ENCODE measurements at places on chromosomes 16 and 17.
A peak's percentile ranks its signal among the peaks of the same experiment; 100 is the strongest.

DNA sequence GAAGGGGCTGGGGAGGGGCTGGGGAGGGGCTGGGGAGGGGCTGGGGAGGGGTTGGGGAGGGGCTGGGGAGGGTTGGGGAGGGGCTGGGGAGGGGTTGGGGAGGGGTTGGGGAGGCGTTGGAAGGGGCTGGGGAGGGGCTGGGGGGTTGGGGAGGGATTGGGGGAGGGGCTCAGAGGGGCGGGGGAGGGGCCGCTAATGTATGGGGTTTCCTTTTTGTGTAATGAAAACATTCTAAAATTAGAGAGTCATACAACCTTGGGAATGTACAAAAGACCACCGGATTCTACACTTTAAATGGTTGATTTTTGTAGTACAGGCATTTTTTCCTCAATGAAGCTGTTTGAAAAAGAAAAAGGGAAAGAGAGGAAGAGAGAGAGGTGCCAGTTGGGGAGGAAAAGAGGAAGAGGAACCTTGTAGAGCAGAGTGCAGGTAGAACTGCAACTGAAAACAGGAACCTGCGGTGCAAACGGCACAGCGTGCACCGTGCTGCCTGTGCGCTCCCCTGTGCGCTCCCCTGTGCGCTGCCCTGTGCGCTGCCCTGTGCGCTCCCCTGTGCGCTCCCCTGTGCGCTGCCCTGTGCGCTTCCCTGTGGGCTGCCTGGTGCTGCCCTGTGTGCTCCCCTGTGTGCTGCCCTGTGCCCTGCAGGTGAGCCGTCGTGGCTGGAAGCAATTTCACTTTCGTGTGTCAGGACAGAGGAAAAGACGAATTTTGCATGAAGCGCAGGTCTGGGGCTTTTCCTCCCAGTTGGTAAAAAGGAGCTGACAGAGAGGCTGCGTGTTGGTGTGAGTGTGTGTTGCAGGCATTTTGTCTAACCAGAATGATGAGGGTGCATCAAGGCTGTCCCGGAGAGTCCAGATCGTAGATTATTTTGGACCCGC, 40.8 kb downstream of the METRNL start:
- DNase-seq: peak; percentile 80

- no peak for DNase-seq
These were observed 100.8 kb upstream of the CDH5 start for GRCh38 chr16:66265556-66266141.

- no peak for DNase-seq
These were observed 303.7 kb upstream of the TNRC6C start for GRCh38 chr17:77654850-77655249.

GRCh38 chr16:84426804-84427203, 58.5 kb downstream of the ATP2C2 start:
- DNase-seq: no peak

- DNase-seq: no peak
These were observed at the start of gene KRTAP4-6 for GRCh38 chr17:41140360-41141131. Gene KRTAP4-6, minus strand, starts transcription at chr17:41140544. Its CDS starts 57 bp downstream, at chr17:41140487.

DNA sequence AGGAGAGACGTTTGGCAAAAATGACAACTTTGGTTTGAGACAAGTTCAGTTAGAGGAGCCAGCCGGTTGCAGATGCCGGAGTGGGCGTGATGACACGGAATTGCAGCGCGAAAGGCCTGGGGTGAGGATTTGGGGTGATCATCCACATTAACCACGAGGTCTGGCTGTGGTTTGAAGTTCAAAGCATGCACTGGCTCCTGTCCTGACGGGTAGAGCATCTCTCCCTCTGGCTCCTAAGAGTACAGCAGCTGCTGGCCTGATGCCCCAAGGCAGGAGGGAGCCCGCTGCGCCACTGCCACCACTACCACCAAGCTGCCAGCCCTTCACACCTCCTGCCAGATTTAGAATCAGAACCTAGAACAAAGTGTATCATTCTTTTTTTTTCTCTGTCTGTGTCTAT, 3.7 kb downstream of the RHBDL3 start:
- no peak for DNase-seq

- no peak for DNase-seq
These were observed 80.9 kb upstream of the TEKT1 start for GRCh38 chr17:6912110-6913051.

- DNase-seq: no peak
These were observed 119.8 kb upstream of the CDC42EP4 start for GRCh38 chr17:73431401-73432205.

- DNase-seq: no peak
These were observed 57.7 kb downstream of the TBC1D16 start for GRCh38 chr17:79977708-79978547.

DNA sequence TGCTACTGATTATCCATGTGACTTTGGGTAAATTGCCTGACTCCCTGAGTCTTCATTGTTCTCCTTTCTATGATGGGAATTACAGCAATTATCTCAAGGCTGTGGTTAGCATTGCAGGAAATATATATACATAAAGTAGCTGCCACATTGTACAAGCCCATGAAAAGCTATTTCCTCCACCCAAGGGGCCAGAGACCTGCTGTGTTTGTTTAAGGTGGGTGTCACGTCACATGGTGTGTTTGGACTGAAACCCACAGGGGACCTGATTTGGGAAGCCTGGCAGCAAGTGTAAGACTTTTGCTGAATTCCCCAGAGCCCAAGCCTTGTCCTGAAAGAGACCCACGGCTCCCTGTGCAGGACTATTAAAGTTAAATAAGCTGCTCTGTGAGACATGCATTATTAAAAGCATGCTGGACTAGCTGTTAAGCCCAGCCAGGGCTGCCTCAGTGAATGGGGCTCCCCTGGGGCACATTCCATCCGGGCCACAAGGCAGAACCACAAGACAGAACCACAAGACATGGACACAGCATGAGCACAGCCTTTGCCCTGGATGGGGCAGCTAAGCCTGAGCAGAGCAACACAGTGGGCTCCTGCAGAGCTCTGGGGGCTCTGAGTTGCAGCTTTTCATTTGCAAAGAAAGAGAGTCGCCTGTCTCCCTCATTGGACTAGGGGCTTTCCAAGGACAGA, 148.9 kb downstream of the SPACA3 start:
- no peak for DNase-seq

- DNase-seq: no peak
These were observed 44.1 kb upstream of the SLC38A10 start for GRCh38 chr17:81339191-81339533.

- DNase-seq: no peak
These were observed 164.0 kb downstream of the LAT start for GRCh38 chr16:29148867-29149272.

GRCh38 chr16:10511829-10512228, 68.6 kb downstream of the EMP2 start:
- DNase-seq: no peak

DNA sequence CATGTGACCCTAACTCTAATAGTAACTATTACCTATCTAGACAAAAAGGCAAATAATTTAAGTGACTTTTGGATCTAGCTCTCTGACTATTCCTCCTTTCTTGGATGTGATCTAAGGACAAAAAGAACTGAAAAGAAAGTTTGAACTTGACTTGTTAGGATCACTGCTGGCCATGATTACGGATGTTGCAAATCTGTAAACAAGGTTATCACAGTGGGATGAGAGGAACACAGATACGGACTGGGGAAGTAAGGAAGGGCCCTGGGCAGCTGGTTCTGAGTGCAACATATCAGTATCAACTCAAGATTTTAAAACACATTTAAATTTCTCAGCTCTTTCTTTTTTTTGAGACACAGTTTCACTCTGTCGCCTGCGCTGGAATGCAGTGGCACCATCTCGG, 78.7 kb downstream of the MRM3 start:
- DNase-seq: no peak

DNA sequence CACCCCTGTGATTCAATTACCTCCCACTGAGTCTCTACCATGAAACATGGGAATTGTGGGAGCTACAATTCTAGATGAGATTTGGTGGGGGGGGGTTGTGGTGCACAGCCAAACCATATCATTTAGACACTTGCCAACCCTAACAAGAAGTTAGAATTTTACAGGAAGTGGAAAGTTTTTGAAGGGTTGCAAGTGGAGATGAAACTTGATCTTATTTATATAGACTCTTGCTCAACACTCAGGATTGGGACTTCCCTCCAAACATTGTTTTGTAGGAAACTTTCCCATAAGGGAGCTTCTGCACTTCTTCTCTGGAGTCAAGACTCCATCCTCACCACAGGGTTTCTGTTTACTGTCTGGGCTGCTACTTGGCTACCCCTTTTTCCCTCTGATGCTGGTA, 266.7 kb upstream of the CDH11 start:
- no peak for DNase-seq

DNA sequence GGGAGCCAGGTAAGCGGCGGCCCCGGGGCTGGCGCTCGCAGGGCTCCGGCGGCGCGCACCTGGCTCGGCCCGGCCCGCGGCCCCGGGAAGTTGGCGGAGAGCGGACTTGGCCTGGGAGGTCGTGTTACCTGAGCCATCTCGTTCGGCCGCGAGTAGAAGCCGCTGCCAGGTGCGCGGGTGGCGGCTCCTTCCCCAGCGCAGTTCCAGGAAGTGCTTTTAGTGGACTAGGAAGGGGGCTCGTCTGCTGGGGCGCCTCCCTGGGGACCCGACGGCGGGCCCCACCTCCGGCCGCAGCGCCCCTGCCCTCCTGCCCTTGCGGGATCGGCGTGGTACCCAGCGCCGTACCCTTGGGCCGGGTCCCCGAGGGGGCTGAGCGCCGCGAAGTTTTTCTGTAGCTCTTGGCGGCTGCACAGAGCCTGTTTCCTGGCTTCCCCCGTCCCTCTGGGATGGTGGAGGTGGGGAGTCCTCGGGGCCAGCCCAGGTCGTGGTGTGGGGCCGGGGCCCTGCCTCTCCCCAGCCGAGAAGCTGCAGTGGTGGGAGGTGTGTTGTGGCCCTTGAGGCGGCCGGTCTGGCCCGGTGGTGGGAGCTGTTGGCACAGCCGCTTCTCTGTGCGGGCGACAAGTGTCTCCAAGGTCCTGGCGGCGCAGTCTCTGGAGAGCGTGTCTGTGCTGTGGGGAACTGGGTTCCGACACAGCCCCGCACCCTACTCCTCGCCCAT, 96.9 kb downstream of the RAB11FIP4 start:
- no peak for DNase-seq

DNA sequence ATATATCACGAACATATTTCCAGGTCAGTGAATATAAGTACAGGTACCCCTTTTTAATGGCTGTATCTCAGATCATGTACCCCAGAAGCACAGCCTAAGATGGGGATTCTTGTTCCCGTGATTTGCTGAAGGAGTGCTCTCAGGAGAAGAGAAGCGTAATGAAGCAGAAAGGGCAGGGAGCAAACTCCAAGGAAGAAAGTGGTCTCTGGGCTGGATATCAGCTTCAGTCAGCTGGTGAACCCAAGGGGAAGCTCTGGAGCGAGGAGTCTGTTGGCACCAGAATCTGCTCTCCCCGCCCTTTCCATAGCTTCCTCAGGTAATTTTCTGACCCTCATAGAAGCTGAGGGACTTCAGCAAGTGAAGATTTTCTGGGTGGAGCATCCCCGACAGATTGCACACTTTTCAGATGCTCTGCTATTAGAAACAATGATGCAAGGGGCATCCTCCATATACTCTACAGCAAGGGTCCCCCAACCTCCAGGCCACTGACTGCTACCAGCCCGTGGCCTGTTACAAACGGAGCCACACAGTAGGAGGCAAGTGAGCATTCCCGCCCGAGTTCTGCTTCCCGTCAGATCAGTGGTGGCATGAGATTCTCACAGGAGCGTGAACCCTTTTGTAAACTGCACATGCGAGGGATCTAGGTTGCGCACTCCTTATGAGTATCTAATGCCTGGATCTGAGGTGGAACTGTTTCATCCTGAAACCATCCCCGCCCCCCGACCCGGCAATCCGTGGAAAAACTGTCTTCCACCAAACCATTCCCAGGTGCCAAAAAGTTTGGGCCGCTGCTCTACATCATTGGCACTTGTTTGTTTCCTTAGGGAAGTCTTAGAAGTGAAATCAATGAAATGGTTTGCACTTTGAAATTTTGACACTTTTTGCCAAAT, 4.4 kb downstream of the FAHD1 start:
- no peak for DNase-seq

DNA sequence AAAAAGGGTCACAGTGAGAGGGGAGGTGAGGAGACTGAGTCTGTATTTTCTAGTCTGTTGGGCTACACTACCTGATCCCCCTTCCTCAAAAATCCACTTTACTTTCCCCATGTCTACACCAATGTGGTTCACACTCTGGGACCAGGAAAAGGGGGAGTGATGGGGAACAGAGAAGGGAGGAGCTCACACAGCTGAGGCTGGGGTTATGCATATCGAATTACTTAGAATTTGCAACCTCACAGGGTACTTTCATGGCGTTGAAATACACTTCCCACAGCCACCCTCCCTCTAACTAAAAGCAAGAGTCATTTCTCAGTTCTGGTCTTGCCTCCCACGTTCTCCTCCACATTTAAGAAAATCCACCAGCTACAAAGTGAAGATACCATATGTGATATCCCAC, 14.1 kb downstream of the MAPT start:
- no peak for DNase-seq

GRCh38 chr17:40321524-40321929, 12.5 kb downstream of the RARA start:
- no peak for DNase-seq

DNA sequence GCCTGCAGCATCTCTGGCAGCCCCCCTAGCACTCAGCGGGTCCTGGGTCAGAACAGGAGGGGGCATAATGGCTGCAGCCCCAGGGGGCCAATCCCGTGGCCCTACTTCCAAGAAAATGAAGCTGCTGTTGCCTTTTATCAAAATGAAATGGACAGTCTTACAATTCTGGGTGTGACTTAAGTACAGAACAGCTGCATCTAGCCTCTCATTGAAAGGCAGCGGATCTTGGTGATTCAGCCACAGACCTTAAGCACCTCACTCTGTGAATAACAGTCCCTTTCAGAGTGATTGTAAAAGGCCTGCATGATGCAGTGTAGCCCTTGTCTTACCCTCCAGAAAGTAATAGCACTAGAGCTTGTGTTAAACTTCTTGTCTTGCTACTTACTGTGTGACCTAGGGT, 11.5 kb upstream of the UMOD start:
- DNase-seq: no peak

- DNase-seq: no peak
These were observed 10.5 kb upstream of the RBFOX3 start for GRCh38 chr17:79621151-79621943.

DNA sequence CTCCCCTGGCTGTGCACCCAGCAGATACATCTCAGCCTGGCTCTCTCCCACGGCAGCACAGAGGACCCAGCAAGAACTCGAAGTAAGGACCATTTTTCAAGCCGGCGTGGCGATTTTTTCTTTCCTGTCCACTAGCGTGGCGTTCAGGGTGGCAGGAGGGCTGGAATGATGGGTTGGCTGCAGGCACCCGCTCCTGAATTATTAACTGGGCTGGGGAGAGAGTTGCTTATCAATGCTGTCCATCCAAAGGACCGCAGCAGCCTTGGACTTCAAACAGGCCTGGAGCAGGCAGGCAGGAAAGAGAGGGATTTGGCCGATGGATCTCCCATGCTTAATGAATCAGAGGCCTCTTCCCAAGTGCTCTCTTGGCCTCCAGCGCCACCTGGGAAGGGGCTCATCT, 7.0 kb downstream of the C16orf82 start:
- no peak for DNase-seq

Data from GM18507 (cell line).